ENCODE measurements at places on chromosomes 4 and X.

DNA sequence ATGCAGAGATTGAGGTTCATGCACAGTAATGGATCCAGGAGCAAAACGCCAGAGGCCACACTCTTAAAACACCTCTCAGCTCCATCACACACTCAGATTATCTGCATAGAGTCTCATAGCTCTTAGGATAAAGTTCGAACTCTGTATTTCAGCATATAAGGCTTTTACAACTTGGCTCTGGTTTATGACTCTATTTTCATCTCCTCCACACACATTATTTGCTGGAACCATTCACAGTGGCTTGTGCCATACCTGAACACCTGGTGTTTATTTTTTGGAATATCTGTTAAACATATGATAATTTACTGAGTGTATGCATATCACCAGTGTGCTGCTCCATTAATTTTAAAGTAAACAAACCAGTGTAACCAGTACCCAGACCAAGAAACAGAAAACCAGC, 27.2 kb downstream of the RASL11B start:
- DNase-seq, result no peak

DNA sequence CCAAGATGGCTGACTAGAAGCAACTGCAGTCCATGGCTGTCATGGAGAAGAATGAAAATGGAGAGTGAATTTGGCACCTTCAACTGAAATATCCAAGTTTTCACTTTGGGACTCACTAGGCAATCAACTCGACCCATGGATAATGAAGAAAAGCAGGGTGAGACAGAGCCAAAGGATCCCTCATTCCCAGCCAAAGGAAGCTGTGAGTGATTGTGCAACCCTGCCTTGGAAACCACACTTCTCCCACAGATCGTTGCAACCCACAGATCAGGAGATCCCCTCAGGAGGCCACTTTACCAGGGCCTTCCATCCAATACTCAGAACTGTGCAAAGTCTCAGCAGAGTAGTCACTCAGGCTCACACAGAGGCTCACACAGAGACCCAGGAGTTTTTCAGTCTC, 4.5 kb downstream of the CFAP299 start:
- DNase-seq, result no peak

DNA sequence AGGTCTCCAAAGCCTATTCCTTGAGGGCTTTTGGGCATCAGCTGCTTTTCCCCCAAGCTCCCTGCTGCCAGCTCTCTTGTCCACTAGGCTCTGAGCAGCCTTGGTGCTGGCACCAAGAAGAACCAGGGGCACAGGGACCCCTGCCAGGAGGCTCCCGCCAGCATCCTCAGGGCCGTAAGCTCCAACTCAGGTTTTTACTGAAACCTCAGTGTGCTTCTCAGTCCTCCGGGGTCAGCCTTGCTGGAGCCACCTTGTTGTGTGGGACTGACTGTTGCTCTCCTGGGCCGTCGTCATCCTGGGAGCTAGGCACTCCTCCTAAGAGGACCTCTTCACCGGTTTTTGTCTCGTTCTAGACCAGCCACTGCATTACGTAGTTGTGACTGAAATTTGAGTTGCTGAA, 38.9 kb downstream of the NOP14 start:
- DNase-seq, result no peak

- no peak for DNase-seq
These were observed 40.6 kb upstream of the FTHL17 start for GRCh38 chrX:31112226-31112999.

DNA sequence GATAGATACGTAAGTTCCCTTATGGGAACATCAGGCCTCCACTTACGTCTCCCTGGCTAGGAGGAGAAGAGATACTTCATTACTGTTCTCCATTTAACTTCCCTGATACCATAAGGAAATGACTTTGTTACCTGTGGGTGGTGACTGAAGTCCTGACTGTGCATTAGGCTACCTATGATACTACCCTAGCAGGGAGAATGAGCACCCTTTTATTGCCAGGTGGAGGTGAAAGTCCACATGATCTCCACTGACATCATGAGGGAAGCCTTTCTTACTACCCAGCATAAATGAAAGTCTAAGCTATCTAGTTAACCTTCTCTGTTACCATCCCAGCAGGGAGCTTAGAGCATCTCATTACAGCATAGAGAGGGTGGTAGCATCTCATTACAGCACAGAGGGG, 24.4 kb upstream of the LAMTOR3 start:
- no peak for DNase-seq

DNA sequence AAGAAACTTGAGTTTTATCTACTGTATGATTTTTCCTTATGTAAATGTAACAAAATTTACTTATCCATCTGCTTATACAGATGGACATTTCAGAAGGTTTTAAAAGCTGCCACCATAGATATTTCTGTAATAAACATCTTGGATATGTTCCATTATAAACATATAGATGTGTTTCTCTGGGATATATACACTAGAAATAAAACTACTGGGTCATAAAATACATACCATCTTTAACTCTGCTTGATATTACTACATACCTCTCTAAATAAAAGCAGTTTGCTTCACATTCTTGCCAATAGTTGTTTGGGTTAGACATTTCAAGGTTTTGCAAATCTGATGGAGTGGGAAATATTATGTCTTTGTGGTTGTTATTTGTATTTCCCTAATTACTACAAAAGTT, 220.6 kb downstream of the FBXO8 start:
- no peak for DNase-seq

- DNase-seq, result no peak
These were observed 562.2 kb downstream of the ZIC3 start for GRCh38 chrX:138128027-138128671.

DNA sequence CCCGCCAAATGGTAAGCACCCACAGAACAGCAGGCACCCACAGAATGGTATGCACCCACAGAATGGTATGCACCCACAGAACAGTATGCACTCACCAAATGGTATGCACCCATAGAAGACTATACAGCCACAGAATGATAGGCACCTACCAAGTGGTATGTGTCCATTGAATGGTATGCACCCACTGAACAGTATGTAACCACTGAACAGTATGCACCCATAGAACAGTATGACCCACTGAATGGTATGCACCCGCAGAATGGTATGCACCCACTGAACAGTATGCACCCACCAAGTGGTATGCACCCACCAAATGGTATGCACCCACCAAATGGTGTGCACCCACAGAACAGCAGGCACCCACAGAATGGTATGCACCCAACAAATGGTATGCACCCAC, 40.1 kb downstream of the CCDC149 start:
- no peak for DNase-seq

GRCh38 chrX:66054978-66055377, 15.1 kb upstream of the VSIG4 start:
- DNase-seq, result no peak

DNA sequence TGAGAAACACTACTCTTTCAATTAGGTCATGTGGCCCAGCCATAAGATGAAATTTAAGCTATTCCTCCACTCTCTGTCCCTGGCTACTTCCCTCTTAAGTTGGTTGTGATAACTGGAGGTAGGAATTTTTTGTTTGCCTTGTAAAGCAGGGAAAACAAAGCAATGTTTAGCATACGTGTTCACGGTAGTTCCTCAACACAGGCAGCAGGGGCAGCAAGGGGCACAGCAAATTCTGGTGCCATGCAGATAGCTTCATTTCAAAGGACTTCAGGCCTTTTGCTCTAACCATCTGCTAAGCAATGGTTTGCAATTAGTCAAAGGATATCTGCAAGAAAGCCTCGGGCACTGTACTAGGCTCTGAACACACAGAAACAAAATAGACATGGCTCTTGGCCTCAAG, 330.2 kb downstream of the ZIC3 start:
- no peak for DNase-seq

- DNase-seq, result no peak
These were observed 1157.6 kb upstream of the TENM3 start for GRCh38 chr4:181085557-181085956.

GRCh38 chr4:186723292-186724057, at the start of gene FAT1:
Gene FAT1, minus strand, starts transcription at chr4:186723856. Its CDS starts 14,029 bp downstream, at chr4:186709827.
- DNase-seq, result peak; percentile 68

DNA sequence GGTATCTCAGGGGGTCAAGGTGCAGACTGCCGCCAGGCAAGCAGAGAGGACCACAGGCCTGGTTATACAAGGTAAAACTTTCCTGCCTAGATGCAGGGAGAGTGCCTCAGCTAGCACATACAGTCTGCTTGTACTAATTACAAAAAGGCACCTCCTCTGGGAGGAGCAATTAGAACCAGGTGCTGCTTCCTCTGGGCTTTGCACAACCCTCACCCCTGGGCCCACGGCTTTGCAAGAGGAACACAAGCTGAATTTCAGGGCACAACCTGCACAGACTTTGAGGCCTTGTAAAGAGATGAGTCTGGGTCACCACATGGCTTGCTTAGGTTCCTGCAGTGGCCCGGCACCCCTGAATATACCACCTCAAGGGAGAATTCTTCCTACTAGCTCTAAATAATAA, 9.2 kb upstream of the CITED1 start:
- no peak for DNase-seq

DNA sequence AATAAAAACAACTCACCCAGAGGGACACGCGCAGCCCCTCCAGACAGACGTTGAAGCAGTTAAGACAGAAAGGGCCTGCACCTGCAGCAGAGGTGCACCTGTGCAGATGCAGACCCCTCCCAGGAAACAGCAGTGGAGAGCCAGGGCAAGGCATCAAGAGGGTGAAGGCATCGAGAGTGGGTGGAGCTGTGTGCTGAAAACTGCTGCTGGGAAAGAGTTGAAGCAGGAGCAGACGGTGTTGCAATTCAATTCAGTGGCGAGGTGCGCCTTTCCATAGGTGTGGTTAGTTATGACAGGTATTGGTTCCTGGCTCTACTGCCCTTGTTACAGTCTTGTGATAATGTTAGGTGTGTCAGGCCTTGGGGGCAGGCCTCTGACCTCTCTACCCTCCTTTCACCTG, 16.7 kb downstream of the LETM1 start:
- no peak for DNase-seq

GRCh38 chr4:52904421-52904820, 42.3 kb downstream of the RASL11B start:
- no peak for DNase-seq

GRCh38 chrX:18894156-18894555, 89.8 kb downstream of the PHKA2 start:
- no peak for DNase-seq

DNA sequence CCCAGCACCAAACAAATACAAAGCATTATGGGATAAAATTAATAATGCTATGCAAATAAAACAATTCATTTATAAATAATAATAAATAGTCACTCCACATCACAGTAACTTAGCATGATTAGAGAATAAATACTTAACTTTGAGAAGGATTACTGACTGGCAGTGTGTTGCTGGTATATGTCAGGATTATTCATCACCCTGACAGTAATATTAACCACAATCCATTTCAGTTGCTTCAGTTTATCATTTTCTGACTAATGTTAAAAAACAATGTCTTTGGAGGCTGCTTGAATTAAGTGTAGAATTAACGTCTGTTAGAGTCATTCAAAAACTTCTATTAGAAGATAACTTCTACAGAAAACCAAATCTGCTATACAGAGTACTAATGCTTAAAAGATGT, 124.1 kb upstream of the MAB21L2 start:
- DNase-seq, result no peak

- no peak for DNase-seq
These were observed 81.7 kb upstream of the KCNIP4 start for GRCh38 chr4:22030307-22030706.

DNA sequence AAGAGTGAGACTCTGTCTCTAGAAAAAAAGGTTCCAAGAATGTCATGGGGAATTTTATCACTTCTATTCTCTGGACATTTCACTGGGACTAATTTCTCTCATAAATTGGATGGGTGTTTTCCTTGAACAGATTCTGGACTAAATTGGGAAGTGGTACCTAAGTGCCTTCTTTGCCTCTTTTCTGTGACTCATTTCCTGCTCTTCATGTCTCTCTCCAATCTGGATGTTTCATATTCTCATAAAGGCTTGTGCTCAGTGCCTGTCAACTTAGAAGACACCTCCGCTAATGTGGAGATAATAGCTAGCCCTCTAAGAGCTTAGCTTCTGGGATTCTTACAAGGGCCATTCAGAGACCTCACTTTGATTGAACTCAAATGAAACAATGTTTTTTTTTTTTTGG, 38.0 kb upstream of the IGFBP7 start:
- no peak for DNase-seq

DNA sequence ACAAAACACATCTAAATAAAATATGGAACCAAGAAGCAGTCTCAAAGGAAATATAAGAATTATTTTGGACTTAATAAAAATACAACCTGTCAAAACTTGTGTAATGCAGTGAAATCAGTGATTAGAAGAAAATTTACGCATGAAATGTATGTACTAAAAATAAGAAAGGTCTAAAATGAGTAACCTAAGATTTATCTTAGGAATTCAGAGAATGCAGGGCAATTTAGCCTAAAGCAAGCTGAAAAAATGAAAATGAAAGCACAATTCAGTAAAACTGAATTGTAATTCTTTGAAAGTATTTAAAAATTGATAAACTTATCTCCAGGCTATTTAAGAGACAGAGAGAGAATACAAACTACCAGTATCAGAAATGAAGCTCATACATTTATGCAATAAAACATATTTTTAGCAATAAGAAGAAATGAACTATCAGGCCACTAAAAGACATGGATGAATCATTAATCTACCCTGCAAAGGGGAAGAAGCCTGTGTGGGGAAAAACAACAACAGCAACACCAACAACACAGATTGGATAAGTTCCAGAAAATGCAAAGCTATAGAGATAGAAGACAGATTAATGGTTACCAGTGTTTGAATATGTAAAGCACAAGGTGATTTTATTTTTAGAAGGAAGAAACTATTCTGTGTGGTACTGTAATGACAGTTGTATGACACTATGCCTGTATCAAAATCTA, 442.0 kb upstream of the ADGRL3 start:
- no peak for DNase-seq

DNA sequence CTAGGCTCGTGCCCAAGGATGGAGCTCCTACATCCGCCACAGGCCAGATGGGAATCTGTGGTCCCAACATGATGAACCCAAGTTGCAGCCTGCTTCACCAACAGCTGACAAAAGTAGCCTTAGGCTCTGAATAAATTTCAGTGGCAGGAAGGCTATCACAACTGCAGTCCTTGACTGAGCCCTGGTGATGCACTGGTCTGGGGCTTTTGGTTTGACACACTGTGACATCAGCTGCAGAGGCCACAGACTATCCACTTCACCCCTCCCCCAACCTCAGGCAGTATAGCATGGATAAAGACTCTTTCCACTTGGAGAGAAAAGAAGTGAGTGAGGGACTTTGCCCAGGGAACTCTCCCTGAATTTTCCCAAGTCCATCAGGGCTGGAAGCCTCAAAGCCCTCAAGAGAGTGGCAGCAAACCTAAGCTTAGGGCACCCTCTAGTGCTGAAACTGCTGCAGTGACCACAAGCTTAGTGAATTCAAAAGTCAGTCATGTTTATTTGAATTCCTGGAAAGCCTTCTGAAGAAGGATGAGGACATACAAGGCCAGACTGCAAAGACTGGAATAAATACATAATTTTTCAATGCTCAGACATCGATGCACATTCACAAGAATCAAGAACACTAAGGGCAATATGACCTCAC, 135.0 kb upstream of the TENT5D start:
- peak; percentile 16 for DNase-seq

GRCh38 chr4:20019310-20020015, 232.2 kb upstream of the SLIT2 start:
- no peak for DNase-seq

- no peak for DNase-seq
These were observed 35.7 kb downstream of the BCORL1 start for GRCh38 chrX:130018143-130018542.

Data from left renal cortex interstitium (tissue), 4 donors.